Amniotic epithelial cell (primary cell): ENCODE measurements at places on chromosomes 4 and X.

DNA sequence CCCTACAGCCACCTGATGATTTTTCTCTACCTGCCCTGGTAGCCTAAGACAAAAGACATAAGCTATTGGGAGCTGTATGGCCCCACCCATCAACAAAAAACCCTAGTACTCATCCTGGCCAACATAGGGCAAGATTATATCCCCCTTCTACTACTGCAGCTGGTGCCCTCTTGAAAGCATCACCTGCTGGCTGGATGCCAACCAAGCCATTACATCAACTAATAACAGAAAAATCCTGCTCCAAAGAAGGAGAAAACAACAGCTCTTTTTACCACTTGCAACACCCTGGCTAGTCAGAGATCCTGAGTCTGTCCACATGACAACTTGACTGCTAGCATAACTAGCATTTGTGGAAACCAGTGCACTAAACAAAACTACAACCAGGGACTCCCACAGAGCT lies 43.6 kb upstream of the UPRT start:
- no peak for DNase-seq

DNA sequence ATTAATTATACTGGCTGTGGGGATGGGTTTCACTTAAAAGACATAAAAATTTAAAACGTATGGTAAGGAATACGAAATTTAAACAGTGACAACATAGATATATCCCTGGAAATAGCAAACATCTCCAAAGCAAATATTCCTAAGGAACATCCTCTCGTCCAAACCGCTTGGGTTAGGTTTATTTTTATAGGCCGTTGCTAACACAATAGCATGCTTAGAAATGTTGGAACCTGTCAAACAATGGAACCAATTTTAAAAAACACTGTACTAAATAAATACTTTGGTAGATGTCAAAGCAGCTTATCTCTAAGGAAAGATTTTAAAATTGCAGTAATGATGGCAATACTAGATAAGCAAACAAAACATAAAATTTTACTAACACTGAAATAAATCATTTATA lies 45.4 kb downstream of the SEC24D start:
- no peak for DNase-seq

- DNase-seq, result peak; percentile 93
Measured at GRCh38 chr4:85681221-85681657, 206.3 kb downstream of the ARHGAP24 start.

DNA sequence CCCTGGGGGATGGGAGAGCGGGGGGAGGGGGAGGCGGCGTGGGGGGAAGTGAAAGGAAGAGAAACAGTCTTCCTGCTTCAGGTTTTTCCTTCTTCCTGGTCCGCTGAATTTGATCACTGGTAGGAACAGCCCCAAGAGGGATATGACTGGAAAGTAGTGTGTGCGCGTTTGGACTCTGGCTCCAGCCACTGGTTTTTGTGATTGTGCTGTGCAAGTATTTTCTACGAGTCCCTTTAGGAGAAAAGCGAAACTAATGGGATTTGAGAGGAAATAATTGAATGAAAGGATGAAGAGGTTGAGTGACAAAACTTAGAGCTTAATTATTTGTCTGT lies 836 bp downstream of the PRRG1 start:
- DNase-seq, result no peak

DNA sequence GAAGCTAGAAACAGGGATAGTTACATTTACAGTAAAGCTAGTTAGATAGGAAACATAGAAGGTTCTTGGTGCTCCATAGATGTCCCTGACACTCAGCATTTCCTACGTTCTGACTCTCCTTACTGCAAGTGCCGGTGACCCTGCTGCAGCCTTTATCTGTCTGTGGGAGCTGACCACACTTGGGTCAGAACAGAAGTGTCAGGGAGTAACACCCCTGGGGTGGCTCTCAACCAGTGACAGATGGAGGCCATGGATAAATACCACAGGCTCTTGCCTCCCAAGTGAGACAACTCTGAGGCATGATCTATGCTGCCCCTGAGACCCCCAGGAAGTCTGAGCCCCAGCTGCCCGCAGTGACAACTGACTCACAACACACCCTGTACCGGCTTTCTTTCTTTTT lies 69.8 kb downstream of the ANXA3 start:
- DNase-seq, result no peak

GRCh38 chrX:13463608-13464007 lies 105.8 kb upstream of the EGFL6 start:
- peak; percentile 87 for DNase-seq

- no peak for DNase-seq
Measured at GRCh38 chr4:52694936-52695335, 35.8 kb upstream of the USP46 start.

DNA sequence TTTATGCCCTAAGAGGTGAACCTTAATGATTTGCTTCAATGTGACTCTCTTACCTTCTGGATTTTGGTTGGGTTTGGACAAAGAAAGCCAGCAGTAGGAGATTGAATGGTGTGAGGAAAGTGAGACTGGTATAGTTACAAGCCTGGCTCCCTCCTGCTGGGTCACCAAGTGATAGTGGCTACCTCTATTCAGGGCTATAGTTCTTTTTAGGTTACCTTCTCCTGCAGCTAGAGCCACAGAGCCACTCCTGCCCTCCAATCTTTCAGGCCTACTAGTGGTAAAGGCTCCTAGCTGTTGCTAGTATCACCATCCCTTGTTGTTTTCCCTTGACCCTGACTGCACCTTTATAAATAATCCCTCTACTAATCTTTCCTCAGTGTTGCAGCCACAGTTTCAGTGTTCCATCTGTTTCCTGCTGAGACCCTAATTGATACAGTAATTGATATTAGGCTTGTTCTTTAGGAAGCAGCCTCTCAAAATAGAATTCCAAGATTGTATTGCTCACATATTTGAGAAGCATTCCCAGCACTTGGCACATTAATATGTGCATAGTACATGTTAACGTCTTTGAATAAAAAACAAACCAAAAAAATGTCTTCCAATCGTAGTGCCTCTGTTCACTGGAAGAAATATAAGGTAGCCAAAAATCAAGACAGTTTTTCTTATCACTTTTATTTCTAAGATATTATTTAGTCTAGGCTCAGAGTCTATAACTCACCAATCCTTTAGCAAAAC lies 82.3 kb downstream of the SRPX start:
- DNase-seq, result no peak

- no peak for DNase-seq
Measured at GRCh38 chr4:6808259-6808658, 25.7 kb downstream of the KIAA0232 start.

GRCh38 chr4:156958276-156959074 lies 13.1 kb downstream of the PDGFC start:
- no peak for DNase-seq

DNA sequence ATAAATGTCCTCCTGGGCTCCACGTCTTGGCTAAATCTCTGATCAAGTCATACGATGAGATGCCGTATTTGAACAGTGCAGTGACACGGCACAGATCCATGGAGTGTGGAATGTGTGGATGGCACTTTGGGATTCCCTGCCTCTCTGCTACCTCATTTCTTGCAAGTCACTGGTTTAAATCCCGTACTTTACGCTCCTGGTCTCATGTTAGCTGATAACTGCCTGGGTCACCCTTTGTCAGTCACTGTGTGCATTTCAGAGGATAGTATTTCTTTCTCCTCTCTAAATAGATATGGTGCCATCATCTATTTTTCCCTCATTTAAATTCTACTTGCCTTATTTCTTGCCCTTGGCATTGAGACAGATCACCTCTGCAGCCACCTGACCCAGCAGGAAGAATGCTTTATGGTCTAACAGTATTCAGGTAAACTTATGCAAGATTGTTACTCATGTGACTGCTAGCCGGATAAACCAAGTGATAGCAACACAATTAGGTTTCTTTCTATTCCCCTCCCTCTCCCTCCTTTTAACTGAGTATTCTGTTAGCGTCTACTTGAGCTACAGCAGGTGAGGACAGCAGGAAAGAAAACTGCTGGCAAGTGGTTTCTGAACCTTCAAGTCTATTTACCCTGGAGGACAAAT lies 2.8 kb downstream of the EGF start:
- DNase-seq, result no peak

DNA sequence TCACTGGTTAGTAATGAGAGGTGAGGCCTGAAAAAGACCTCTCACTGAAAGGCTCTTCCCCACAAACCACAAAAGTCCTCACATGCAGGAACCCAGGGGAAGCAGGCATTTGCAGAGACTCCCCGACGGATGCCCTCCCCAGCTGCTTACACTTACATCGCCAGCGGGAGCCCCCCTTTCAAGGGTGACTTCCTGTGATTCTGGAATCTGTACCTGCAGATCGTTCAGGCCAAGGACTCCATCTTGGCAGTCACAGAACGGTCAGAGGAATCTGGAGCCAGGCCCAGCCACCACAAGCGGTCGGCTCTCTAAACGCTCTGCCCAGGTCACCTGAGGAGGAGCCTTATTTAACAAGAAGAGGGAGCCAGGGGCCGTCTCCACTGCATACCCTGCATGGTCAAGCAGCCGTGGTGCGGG lies 71.3 kb upstream of the STS start:
- no peak for DNase-seq

DNA sequence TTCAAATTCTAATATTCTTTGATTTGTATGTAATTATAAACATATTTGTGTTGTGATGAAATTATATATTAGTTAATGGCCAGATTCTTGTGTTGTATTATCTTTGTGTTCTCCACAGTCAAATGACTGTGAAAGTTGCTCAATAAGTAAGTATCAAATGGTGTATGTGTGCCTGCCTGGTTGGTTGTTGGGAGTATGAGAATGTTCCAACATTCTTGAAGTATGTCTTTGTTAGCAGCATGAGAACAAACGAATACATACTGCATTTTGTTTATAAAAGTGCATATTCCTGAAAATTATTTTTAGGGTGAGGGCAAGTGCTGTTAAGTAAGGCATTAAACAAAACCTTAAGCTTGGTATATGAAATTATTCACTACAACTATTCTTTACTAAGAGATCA lies 16.2 kb downstream of the ARHGEF38 start:
- no peak for DNase-seq

GRCh38 chrX:54089191-54089590 lies 44.9 kb upstream of the PHF8 start:
- DNase-seq, result no peak

- no peak for DNase-seq
Measured at GRCh38 chrX:84223261-84223660, 35.3 kb upstream of the RPS6KA6 start.

- no peak for DNase-seq
Measured at GRCh38 chrX:147403040-147403439, 508.7 kb upstream of the FMR1 start.
